ENCODE measurements at places on chromosomes 12 and 14. TPM values are rescaled to one million over a fixed set of nuclear protein-coding genes. Genes with fewer than 3 reads are reported as not detected.

- peak; percentile 87 for DNase-seq
These were observed 99.6 kb downstream of the SLC38A6 start for GRCh38 chr14:61080591-61081010.

DNA sequence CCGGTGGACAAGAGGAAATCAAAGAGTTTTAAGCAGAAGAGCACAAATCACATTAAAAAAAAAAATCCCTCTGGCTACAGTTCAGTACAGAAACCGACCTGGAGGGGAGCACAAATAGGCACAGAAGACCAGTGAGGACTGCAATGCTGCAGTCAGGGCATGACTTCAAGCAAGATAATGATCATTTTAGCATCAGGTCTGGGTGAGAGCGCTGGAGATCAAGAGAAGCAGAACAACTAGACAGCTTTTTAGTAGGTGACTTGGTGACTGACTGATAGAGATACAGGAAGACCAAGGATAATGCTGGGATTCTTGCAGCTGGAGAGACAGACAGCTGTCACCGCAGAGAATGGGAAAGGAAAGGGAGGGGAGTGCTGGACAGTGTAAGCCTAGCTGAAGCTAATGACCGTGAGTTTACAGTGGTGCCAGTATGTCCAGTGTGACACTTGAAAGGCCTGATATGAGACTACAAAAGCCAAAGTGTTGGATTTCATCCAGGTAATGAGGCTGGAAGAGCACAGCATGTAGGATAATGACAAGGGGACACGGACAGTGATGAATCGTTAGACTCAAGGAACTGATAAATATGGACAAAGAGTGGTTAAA, 5.6 kb downstream of the NFYB start:
- DNase-seq, result no peak

WSCD2 gene
- 5.5 TPM for total RNA-seq

GRCh38 chr14:94592457-94592856, 11.2 kb downstream of the SERPINA5 start:
- no peak for DNase-seq

DNA sequence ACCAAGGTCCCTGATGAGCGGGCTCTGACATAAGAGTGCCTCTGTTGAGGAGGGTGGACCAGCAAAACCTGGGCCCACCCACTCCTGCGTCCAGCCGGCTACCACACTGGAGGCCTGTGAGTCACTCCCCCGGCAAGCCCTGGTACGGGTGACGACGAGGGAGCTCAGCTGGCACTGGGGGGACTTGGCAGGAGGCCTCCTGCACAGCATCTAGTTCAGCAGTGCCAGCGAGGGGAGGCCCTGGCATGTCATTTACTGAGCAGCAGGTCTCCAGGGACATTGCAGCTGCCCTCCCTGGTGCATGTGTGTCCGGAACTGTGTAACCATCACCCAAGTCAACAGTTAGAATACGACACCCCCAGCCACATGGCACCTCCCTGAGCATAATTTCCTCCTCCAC, 24.4 kb downstream of the CD9 start:
- DNase-seq, result peak; percentile 78

BAG5 gene
- total RNA-seq, result 34.9 TPM
